ENCODE measurements at places on chromosomes 6 and 20. TPM values are rescaled to one million over a fixed set of nuclear protein-coding genes. Genes with fewer than 3 reads are reported as not detected.

The TGM3 gene
- polyA plus RNA-seq: 0.68 TPM

The KCNG1 gene
- 7.6 TPM for polyA plus RNA-seq

The MOCS3 gene
- 5.2 TPM for polyA plus RNA-seq

GRCh38 chr20:13322198-13322597 lies 101.1 kb downstream of the ISM1 start:
- no peak for DNase-seq

- peak; percentile 82 for DNase-seq
Measured at GRCh38 chr6:30615219-30615957, 1.7 kb downstream of the PPP1R10 start.

- no peak for DNase-seq
Measured at GRCh38 chr6:2179950-2180349, 65.5 kb downstream of the GMDS start.

GRCh38 chr6:147554281-147554680 lies 45.8 kb downstream of the SAMD5 start:
- DNase-seq: no peak

DNA sequence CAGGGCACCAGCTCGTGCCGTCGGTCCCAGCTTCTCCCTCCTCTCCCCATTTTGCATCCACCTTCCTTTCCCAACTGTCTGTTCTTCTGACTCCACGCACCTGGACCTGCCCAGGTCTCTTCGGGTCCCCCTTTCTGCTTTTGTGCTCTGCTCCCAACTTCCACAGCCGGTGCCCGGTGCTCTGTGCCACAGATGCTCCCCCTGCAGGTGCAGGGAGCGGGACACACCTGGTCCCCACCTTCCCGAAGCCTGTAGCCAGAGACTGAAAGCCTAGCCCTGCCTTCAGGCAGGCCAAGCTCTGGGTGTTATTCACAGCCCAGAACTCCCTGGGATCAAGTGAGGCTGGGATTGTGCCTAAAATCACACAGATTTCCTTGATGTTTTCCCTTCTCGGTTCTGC lies 24.6 kb upstream of the BMP7 start:
- no peak for DNase-seq

DNA sequence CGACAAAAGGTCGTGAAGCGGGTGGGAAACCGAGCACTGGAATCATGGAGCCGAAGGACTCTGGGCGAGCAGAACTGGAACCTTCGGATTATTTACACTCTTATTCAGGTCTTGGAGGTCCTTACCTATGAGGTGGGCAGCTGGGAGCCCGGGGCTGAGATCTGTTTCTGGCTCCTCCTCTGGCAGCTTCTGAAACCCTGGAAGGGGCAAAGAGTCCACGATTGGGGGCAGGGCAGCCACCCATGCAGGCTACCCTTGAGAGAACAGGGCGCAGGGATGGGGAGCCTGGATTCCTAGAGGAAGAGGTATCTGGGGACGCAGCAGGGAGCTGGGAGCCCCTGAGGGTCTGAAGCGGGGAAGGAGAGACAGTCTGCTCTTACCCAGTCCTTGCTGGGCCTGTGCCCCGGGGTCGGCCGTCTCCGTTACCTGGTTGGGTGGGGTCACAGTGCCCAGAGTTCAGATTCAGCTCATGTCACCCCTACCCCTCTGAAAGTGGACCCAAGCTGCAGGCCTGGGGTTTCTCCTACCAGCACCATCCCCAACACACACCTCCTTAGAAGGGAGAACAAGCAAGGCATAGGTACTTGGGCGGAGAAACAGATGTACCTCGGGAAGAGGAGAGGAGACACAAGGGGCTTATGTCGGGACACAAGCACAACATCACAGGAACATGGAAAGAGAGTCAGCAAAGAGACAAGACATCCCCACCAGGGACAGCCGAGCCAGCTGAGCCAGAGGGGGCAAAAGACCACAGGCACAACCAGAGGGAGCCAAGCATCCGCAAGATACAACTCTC lies 592 bp downstream of the LTB start:
- no peak for DNase-seq

DNA sequence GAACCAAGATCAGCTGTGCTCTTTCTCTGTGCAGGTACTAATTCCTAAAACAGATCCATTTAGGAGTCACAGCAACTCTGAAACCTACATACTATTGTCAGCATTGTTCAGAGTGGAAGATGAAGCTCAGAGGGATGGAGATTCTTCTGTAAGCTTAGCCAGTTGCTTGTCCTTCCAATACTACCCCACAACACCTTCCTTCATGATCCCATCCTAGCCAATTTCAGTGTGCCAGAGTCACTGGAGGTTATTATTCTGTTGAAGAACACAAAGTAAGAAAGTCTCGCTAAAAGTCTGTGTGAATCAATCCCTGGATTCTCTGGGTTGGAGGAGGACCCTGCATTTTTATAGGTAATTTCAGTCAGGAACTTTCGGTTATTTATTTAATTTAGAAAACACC lies 2.3 kb downstream of the POPDC3 start:
- no peak for DNase-seq
